H7 (cell line): ENCODE measurements at places on chromosomes 5 and 9. TPM values are rescaled to one million over a fixed set of nuclear protein-coding genes. Genes with fewer than 3 reads are reported as not detected.

Gene PPP3R2
- not detected in 2 replicates for total RNA-seq

Gene FAM151B
- not detected in 2 replicates for total RNA-seq

DNA sequence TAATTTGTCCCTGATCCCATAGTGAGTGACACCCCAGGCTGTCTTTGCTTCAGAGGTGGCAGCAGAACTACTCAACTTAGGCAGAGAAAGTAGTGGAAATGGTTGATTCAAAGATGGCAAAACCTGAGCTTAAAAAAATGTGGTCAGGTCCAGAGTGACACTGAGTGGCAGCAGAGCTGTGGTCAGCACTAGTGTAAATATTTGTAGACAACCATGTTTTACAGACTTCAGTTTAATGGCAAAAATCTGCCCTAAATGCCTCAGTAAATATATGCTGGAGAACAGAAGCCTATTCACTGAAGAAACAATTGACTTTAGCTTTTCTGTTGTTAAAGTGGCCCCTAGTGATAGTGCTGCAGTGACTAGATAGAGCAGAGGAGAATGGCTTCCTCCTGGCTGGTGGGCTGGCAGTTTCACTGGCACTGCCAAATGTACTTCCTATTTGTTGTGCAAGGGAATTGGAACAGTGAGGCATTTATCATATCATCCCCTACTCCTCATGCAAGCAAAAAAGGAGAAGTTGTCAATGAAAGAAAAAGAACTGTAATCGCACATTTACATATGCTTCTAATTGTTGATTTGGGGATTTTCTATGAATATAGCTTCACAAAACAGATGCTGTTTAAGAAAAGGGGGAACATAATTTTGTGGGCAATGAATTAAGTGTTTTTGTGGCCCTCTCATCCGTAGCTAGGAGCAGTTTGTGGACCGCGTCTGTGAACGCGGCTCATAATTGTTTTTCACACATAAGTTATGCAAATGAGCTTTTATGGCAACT, 12.0 kb downstream of the PBX3 start:
- no peak for DNase-seq

DNA sequence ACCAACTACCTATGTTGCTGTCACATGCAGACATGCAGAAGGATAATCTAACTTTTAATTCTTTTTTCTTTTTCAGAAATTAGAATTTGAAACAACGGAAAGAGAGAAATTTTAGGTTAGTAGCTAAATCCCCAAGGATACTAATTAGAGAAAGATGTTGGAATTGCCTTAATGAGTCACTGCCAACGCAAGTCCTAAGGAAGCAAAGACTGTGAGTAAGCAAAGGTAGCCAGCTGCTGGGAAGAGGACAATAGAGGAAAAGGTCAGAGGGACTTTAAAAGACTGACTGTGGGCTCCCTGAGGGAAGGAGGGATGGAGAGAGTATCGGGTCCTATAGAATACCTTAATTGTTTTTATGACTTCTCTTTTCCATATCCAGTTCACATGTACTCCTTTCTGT, 461.9 kb upstream of the PAPPA start:
- no peak for DNase-seq

DNA sequence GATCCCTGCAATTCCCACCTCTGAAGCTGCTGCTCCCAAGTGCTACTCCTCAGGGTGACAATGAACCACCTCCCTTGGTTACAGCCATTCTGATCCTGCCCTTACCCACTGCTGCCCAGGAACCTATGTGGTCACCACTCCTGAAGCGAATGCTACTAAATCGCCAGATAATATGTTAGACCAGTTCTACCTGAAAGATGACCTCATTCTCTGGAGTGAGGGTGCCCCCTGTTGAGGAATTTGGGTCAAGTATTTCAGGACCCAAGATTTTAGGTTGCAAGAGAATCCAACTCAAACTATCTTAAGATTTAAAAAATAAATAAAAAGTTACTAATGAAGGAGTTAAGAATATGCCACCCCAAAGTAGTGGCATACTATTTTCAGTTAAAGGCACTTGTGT, 5.8 kb upstream of the SNAPC3 start:
- peak; percentile 56 for DNase-seq
